Fibroblast of skin of abdomen (primary cell): ENCODE measurements at places on chromosomes 6 and 20.

DNA sequence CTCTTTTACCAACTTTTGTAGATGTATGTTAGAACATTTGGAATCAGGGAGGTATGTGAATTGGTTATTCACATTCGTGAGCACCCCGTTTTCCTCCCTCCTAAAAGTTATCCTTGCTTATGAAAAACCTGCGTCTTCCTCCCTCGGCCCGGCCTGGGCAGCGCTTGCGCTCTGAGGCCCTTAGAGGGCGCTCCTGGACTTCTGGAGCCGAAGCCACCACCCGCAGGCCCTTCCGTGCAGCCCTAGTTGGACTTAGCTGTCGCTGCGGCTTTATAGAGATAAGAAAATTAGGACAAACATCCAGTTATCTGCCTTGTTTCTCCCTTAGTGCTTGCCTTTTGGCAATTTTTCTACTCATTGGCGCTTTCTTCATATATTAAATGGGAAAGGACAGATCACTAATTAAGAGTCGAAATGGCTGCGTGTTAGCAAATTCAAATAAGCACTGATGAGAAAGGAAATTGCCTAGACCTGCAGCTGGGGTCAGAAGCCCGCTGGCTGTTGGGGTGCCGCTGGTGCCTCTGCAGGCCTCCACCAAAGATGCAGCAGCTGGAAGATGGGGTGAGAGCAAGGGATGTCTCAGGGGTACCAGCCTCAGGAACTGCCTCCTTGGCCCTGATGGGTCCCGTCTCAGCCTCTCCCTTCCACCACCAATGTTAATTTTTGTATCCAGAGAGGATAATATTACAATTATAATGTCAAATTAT, 5.2 kb downstream of the FNDC1 start:
- peak; percentile 64 for DNase-seq

DNA sequence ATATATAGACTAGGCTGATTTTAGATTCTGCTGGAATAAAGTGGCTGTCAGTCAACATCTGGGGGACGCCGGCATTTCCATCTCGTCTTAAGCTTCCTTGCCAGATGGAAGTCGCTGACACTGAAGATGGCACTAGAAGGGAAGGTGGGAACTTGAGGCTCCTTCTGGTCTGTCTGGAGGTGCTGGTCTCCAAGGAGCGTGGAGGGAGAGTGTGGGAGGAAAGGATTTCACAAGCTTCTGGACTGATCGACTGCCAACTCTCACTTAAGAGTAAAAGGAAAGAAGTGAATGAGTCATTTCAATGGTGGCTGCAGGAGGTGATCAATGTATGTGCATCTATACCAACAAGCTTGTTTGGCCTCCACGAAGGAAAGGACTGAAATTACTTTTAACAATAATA, 40.4 kb downstream of the DUSP22 start:
- peak; percentile 70 for DNase-seq

- no peak for DNase-seq
Measured at GRCh38 chr6:34104186-34104585, 41.7 kb downstream of the GRM4 start.

- DNase-seq = no peak
Measured at GRCh38 chr6:15405129-15406068, 159.5 kb downstream of the JARID2 start.

- peak; percentile 33 for DNase-seq
Measured at GRCh38 chr6:26363882-26364701, 906 bp upstream of the BTN3A2 start.

- DNase-seq = no peak
Measured at GRCh38 chr6:71822625-71823024, 63.7 kb upstream of the RIMS1 start.
